Transverse colon (tissue), 4 donors: ENCODE measurements at places on chromosomes 2 and 18.

- DNase-seq: no peak
These were observed 234.4 kb upstream of the FIGN start for GRCh38 chr2:163970058-163970813.

- no peak for DNase-seq
These were observed 49.6 kb downstream of the SRD5A2 start for GRCh38 chr2:31531101-31531500.

DNA sequence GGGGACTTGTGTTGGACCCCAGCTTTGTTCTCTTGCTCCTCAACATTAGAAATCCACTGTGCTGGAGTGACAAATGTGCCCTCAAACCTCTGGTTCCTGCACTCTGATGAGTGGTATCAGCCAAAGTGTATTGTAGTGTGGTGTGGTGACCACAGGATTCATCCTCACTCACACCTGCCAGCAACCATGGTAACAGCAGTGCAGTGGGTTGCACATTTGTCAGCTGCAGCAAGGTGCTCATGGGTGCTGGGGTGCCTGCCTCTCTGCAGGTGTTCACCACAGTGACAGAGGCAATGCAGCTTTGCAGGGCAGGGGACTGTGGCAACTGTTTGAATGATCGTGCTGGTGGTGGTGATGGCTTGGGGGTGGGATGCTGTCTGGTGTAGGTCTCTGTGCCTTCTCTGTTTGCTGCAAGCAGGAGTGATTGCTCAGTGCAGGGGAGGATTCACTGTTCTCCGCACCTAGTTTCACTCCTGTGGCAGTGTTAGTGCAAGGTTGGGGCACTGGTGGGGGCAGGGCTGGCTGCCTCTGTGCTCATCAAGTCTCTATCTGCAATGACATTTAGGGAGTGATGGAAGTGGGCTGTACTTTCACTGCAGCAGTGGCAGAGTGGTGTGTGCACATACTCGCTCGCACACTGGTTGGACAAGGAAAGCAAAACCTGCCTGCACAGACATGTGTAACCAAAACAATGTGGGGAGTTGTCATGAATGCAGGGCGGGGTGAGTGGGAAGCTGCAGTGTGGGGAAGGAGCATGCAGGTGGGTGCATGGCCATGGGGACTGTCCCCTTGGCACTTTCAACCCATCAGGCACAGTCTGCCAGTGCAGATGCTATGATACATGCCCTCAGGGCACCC is 301.1 kb downstream of the PIK3C3 start:
- DNase-seq: no peak

DNA sequence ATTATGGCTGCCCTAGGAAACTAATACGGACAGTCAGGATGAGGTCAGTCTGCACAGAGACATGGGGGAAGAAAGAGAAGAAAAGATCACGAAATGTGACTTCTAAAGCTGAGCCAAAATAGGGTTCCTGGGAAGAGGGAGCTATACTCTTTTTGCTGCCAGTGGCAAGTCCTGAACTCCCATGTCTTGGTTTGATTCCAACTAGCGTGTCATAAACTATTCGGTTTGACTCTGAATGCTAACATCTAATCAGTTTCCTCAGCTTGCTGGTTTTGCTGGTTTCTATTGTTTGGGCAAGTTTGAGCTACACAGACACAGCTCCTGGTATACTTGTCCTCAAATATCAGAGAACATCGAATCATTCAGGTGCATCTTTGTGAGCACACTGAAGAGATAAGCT is 80.5 kb upstream of the CYP1B1 start:
- no peak for DNase-seq

GRCh38 chr18:57441071-57441794 is 6.1 kb downstream of the ONECUT2 start:
- no peak for DNase-seq

DNA sequence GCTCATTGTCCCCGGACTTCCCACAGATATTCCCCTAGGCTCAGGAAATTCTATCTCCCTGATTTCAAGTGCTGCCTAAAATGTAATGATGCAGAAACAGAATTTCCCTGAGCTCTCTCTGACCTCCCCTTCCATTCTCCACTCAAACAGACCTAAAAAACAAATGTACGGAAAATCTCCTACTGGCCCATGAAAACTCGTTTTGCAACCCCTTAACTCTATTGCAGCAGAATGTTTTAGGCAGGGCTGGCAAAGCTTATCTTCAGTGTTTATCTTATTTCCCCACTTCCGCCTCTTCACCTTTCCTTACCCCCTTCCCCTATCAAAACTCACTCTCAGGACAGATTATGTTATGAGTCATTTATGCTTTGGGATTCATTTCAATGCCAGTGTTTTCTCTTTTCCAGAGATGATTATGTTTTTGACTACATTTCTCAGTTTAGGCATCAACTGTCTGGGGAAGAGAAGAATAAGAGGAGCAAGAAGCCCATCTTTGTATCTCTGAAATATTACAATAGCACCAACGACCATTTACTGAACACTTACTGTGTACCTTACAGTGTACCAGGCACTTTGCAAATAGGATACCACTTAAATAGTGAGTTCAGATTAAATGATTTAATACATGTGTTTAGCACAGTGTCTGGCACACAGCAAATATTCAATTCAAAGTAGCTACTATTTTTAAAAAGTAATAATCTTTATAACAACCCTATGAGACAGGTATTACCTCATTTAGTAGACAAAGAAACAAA is 53.9 kb upstream of the STPG4 start:
- no peak for DNase-seq
